Omental fat pad (tissue), 4 donors: ENCODE measurements at places on chromosomes 11 and 22.
A peak's percentile ranks its signal among the peaks of the same experiment; 100 is the strongest.

- no peak for DNase-seq
These were observed 23.4 kb upstream of the PIK3C2A start for GRCh38 chr11:17230867-17231851.

DNA sequence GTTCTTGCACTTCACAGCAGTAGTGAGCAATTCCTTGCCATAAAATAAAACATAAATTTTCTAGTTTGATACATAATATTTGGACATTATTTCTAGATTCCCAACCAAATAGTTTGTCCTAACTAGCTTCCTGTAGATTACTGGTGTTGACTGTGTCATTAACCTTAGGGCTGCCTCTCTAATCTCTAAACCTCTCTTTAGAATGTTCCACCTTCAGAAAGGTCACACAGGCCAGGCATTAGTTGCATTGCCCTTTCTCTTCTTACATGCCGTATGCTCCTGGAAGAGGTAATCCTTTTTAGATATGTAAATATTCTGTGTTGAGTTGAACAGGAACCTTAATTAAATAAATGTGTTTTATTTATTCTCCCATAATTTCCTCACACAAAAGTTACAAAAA, 904.9 kb upstream of the CNTN5 start:
- DNase-seq: no peak

- DNase-seq: no peak
These were observed 889 bp downstream of the PLAAT4 start for GRCh38 chr11:63537293-63538101.

DNA sequence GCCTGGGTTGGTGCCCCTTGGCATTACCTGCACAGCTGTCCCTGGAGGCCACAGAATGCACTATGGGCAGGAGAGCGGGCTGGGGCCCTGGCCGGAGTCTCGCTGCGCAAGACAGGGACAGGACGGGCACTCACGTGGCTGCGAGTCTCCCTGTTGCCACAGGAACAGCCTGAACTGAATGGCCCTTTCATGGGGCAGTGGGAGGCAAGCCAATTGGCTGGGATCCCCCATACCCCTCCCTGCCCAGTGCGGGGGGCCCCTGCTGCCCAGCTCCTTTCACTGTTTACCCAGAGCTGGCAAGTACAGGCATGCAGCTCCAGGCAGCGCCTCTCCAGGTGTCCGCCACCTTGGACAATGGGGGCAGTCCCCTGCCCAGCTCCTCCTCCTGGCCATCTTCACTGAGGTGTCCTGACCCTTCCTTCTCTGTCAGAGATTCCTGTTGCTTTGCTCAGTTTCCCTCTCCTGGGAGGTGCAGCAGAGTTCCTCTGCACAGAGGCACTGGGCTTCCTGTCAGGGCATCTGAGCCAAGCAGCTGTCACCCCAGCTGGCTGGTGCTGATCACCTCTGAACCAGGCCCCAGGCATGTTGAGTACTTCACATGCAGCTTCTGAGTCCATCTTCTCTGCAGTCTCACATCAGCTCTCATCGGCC, 5.2 kb downstream of the USP2 start:
- no peak for DNase-seq

DNA sequence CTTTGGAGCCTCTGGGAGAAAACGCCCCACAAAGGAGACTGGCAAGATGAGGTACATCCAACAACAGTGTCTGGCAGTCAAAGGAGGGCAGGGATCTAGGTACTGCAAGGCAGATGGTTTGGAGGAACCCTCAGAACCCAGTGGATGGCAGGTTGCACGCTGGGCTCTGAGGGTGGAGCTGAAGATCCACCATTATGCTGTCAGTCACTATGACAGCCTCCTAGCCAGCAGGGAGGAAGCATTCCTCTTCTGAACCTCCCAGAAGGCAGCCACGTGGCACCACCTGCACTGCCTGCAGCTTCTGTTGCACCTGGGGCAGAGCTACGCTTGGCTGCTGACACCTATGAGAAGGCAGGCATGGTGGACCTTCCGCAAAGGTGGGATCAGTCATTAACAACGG, 40.2 kb downstream of the HTR3A start:
- DNase-seq: no peak

GRCh38 chr22:48223488-48224190, 1461.2 kb downstream of the TBC1D22A start:
- no peak for DNase-seq

- DNase-seq: no peak
These were observed 445.2 kb downstream of the NTM start for GRCh38 chr11:131815590-131815989.

DNA sequence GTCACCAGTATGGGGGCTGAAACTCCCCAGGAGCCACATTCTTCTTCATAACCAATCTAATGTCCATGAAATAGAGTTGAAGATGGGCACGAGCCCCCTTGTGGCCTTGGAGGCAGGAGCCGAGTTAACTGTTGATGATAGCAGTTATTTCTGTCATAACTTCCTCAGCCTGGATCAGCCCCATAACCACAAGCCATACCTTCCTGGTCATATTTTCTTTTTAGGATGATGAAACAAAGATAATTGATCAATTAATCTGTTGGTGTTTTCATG, 65.0 kb upstream of the TTC12 start:
- DNase-seq: no peak

GRCh38 chr11:131370090-131370751, at the start of gene NTM:
TSS of gene NTM (plus strand) at chr11:131370615.
- peak; percentile 37 for DNase-seq

- DNase-seq: no peak
These were observed 73.0 kb downstream of the PAK1 start for GRCh38 chr11:77400775-77401449.

- no peak for DNase-seq
These were observed 353.9 kb upstream of the TENM4 start for GRCh38 chr11:79794484-79795393.

DNA sequence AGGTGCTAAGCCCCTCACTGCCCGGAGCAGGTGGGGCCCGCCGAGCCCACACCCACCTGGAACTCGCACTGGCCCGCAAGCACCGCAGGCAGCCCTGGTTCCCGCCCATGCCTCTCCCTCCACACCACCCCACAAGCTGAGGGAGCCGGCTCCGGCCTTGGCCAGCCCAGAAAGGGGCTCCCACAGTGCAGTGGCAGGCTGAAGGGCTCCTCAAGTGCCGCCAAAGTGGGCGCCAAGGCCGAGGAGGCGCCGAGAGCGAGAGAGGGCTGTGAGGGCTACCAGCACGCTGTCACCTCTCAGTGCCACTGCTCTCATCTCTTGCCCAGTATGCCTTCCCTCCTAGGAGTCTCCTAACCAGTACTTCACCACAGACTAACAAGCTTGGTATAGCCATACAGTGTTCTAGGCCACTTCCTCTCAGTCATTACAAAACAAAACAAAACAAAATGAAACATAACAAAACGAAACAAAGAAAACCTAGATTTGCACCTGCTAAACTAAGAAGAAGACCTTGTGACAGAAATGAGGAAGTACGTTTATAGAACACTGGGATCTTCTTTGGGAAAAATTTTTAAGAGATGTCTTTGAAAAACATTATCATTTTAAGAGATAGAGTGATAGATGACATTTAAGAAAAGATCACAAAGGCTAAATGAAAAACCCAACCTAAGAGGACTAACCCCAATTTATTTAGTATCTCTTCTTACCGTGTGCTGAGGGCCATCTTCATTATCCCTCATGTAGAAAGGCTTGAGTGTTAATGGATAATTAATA, 47.7 kb upstream of the GAB2 start:
- no peak for DNase-seq

DNA sequence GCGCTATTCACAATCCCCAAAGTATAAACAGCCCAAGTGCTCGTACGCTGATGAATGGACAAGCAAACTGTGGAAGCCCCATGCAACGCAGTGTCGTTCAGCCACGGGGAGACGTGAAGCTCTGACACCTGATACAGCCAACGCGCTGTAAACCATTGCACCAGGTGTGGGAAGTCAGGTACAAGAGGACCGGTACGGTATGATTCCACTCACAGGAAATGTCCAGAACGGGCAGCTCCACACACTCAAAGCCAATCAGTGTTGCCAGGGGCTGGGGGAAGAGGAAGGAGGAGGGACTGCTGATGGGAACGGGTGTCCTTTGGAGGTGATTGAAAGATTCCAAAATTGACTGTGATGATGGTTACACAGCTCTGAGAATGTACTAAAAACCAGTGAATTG, 64.5 kb downstream of the BRD1 start:
- DNase-seq: no peak

- DNase-seq: no peak
These were observed 63.0 kb downstream of the GAB2 start for GRCh38 chr11:78354408-78355308.

GRCh38 chr11:74325649-74326645, 14.5 kb upstream of the P4HA3 start:
- DNase-seq: no peak

DNA sequence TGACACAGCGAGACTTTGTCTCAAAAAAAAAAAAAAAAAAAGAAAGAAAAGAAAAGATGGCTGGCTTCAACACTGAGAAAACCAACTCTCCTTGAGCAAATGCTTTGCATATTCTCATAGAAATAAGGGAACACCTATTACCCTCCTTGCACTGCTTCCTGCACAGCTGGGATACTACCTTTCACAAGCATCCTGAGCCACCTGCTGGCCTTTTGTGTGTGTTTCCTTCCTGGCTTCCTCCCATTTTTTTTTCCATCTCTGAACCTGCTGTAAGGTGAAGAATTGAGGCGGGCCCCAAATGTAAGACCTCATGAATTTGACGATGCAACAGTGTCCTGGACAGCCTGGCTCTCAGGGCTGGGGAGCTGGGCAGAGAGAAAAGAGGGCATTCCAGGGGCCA, 1.9 kb upstream of the RFPL3 start:
- no peak for DNase-seq

DNA sequence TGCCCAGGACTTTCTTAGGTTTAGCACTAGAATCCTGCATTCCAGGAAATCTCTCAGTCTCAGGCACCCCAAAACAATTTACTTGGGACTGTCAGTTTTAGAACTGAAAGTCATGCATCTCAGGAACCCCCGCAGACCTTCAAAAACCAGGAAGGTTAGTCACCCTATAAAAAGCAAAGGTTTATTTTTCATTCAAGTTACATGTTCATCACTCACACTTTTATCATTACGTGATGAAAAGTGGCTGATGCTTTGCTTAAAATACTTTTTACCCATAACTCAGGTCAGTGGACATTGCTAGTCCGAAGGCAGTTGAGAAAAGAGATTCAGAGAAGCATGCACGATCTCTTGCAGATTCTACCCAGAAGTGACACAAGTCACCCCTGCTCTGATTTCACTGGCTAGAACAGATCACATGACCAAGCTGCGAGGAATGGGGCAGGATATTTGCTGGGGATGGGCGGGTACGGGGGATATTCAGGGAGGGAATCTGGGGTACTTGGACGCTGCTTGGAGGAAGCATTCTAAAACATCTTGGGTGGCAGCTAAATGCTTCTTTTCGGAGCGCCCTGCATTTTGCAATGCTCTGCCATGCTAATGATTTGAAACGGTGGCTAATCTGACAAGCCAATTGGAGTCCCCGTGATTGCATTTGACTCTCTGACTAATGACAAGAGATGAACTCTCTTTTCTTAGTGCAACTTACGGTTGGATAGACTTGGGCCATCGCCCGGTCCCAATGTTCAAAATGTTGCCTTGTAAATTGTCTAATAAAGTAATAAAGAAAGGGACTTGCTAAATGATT, 110.2 kb downstream of the MIAT start:
- DNase-seq: no peak

GRCh38 chr11:89052220-89052619, 13.6 kb downstream of the GRM5 start:
- DNase-seq: no peak

GRCh38 chr11:69295995-69296889, 2.3 kb downstream of the MYEOV start:
- peak; percentile 37 for DNase-seq

DNA sequence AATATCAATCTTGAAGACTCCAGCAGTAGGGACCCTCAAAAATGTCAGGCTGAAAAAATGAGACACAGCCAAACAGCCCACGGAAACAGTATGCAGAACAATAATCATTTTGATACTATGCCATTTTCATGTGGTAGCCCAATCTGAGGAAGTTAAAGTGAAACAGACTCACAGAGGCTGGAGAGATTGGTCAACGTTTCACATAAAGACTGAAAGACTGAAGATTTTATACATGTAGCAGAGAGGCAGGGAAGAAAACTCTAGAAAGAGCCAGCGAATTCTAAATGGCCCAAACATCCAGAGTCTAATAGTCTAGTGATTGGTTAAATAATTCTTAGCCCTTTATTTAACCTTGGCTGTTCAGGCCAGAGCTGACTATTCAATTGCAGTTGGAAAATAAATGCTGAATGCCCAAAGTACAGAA, 49.4 kb downstream of the MAML2 start:
- no peak for DNase-seq

GRCh38 chr11:57681168-57681567, 13.3 kb downstream of the ZDHHC5 start:
- no peak for DNase-seq

GRCh38 chr22:45235101-45235777, 5.5 kb downstream of the KIAA0930 start:
- DNase-seq: no peak

DNA sequence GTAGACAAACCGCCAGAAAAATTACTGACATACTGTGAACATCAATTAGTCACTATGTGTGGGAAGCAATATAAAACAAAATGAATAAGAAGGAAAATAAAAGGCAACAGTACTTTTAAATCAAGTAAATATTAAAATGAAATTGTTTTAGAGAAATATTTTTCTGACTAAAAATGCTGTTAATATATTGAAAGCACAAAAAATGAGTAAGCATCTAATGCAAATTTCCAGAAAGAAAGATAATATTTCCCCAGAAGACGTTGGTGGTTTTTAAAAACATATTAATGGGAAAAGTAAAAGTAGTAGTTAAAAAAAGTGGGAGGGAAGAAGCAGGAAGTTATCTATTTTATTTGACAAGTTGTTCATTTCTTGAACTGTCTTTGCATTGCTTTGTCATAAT, 16.5 kb downstream of the XKR3 start:
- no peak for DNase-seq

- DNase-seq: no peak
These were observed 37.7 kb downstream of the TPCN2 start for GRCh38 chr11:69086152-69087132.

DNA sequence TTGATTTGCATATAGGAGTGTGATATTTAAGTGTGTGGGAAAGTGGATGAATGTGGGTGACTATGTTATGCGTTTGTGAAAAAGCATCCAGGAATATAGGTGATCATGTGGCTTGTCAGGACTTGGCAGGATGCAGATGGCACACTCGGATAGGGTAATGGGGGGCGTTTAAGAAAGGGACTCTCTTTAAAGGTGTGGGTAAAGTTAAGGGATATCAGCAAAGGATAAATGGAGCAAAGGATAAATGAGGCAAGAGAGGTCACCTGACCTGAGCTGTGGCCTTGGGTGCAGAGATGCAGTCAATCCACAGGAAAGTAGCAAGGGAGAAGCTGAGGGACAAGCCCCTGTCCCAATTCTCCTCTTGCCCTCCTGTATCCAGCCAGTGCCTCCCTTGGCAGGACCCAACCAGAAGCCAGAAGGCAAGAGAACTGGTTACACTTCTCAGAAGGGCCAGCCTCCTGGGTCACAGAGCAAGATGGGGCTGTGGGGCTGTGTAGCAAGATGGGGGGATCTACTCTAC, 47.5 kb upstream of the GRAMD1B start:
- DNase-seq: no peak

GRCh38 chr11:17845431-17845881, 110.9 kb downstream of the KCNC1 start:
- no peak for DNase-seq

- DNase-seq: no peak
These were observed 4.8 kb upstream of the NNMT start for GRCh38 chr11:114291381-114291780.
